Fibroblast of villous mesenchyme (primary cell): ENCODE measurements at places on chromosomes 3 and 15.
A peak's percentile ranks its signal among the peaks of the same experiment; 100 is the strongest.

DNA sequence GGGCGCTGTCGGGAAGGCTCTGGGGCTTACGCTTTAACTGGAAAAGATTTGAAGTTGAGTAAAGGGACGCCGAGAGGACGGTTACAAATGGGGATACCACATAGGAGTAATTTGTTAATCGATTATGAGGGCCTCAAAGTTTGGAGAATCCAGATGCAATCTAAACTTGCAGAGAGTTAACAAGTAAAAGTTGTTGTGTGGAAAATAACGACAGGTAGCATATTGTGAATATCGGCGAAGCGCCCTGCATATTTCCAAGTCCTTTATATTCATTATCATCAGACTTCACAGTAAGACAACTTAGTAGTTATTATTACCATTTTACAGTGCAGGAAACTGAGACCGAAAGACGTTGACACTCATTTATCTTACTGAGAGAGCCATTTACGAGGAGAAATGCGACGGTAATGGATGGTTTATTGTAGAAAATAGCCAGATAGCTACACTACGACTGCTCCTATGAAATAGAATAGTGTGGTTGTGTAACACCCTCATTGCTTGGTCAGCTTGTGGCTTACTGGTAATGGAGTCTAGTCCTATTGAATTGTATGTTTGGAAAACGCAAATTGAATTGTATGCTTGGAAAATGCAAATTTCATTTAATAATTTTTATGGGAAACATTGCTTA is 700 bp downstream of the MKRN2 start:
- peak; percentile 72 for DNase-seq

GRCh38 chr3:96190024-96190616 is 624.3 kb upstream of the EPHA6 start:
- no peak for DNase-seq

DNA sequence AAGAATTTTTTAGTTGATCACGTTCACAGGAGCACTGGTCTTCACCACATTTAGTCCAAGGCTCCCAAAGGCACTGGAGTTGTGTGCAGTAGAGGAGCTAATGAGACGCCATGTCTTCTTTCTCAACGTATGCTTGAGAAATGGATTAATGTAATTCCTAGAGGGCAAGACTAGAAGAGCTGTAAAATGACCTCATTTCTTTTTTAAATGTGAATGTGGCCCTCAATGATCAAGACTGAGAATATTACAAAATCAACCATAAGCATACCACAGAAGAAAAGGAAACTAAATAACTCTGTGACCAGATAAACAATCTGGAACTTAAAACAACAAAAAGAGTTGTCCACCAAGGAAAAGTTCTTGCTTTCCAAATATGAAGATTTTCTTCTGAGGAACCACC is 112.1 kb upstream of the THBS1 start:
- peak; percentile 65 for DNase-seq

GRCh38 chr3:143771939-143772338 is 76.3 kb downstream of the SLC9A9 start:
- DNase-seq = no peak

DNA sequence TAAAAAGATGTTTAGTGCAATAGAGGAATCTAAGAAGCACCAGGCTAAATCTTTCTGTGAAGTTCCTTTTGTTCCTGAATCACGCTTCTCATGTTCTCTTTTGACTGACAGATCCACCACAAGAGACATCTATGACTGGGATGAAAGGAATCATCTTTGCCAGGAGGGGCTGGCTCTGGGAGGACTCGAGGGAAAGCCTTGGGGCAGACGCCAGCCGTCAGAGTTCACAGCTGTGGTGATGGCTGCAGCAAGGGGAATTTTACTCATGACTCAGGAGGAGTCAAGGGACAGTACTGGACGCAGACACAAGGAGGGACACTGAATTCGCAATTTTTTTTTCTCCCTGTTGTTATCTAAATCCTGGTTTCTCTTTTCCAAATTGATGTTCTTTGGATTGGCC is 38.7 kb downstream of the C3orf38 start:
- no peak for DNase-seq

GRCh38 chr15:59622289-59622688 is 10.7 kb downstream of the GCNT3 start:
- DNase-seq = peak; percentile 31

DNA sequence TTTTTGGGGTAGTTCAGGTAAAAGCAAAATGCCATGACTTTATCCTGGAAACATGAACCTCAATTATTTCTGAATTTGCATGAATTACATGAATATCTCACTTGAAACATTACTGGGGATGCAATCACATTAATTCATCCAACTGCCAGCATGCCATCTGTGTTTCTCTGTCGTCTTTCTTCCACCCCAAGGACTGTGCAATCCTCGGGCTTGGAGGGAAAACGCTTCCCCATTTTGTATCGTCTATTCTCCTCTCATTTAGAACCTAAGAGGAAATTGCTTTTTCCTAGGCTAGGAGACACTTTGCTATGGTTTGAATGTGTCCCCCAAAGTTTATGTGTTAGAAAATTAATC is 109.4 kb downstream of the SQOR start:
- DNase-seq = no peak

GRCh38 chr3:23203708-23204330 is 692 bp downstream of the UBE2E2 start:
- DNase-seq = peak; percentile 24

- no peak for DNase-seq
These were observed 17.9 kb downstream of the TERC start for GRCh38 chr3:169746924-169747323.

DNA sequence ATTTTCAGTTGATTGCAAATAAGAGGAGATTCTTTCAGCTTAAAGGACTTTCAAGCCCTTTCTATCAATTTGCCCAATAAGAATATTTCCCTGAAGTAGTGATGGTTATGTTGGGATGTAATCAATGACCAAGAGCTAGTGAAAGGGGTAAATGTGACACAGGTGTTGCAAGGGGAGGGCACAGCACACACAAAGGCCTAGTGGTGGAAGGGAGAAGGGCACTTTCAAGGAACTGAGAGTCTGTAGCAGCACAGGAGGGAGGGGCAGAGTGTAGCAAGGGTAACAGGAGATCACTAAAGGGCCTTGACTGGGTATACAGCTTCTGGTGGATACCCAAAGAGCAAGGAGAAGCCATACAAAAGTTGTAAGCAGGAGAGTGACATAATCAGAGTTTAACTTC is 217.8 kb upstream of the ARHGEF26 start:
- DNase-seq = no peak

- no peak for DNase-seq
These were observed 65.8 kb downstream of the ATP8B4 start for GRCh38 chr15:50053055-50053856.

GRCh38 chr3:195802795-195803194 is 8.9 kb downstream of the MUC4 start:
- DNase-seq = peak; percentile 18

DNA sequence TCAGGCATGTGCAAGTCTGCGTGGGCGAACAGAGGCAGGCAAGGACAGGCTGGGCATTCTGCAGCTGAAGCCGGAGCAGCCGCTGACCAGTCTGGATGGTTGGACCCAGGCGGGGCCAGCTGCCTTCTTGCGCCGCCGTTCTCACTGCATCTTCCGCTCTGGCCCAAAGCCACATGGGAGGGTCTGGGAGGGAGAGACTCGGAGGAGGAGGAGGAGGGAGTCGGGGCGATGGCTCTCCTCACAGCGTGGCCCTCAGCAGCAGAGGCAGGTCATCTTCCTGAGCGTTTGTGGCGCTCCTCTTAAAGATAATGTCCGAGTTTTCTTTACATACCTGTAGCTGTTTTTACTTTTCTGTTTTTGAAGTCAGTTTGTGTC is 5.9 kb downstream of the CLK3 start:
- no peak for DNase-seq

GRCh38 chr3:63278171-63279004 is at the start of gene SYNPR:
TSS of gene SYNPR (plus strand) at chr3:63278308.
- DNase-seq = no peak

- no peak for DNase-seq
These were observed 10.9 kb upstream of the GJD2 start for GRCh38 chr15:34765741-34766140.

DNA sequence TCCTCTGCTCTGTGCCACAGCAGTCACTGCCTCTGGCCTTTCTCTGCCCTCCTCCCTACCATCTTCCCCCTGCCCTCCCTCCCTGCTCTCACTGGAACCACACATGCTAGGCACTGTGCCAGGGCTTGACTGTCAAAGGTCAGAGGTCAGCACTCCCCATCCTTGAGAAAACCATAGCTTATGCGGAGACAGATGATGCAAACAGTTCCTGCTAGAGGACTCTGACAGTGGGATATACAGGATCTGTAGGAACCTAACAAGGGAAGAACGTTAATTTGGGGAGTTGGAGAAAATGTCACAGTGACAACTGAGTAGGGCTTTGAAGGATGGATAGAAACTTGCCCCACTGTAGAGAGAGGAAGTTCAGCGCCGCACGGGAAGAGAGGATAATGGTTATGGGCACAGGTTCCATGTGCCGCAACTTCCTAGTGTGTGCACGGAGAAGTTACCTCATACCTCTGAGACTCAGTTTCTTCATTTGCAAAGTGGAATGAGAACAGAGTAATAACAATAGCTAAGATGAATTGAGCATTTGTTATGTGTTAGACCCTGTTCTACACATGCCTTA is 29.3 kb upstream of the XYLB start:
- DNase-seq = peak; percentile 31

GRCh38 chr15:58125333-58125732 is 12.8 kb upstream of the AQP9 start:
- no peak for DNase-seq

GRCh38 chr3:170033489-170033888 is 4.3 kb upstream of the GPR160 start:
- no peak for DNase-seq

- no peak for DNase-seq
These were observed 581 bp downstream of the SH3BP5 start for GRCh38 chr3:15331606-15332404.

DNA sequence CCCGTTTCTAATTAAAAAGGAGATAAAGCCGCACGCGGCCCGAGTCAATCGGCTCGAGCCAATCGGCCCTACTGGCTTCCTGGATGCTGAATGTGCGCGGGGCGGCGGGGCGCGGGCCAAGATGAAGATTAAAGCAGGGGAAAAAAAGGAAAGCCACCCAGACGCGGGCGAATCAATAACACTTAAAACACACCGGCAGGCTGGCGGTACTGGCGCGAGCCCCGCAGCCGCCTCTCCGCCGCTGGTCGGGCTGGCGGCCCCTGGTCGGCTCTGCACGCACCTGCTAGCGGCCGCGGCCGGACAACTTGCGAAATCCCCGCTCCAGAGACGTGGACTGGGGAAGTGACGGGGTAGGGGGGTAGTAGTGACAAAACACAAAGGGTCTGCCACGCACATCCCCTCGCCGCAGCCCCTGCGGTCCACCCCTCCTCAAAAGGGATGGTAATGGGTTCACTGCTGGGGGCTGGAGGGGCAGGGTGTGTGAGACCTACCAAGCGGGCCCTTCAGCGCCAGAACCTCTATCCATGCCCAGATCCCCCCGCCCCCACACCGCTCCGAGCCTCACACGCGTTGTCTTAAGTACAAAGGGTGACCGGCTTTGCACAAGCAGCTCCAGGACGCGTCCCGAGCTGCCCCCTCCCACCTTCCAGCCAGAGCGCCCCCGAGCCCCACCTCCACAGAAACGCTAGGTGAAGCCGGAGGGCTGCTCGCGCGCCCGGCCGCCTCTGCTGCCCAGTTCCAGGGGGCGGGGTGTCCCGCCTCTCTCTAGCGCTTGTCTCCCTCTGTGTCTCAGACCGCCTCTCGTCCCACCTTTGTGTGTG is 1.4 kb downstream of the WNT7A start:
- DNase-seq = no peak

GRCh38 chr3:97689111-97689510 is 75.4 kb upstream of the ARL6 start:
- no peak for DNase-seq

- DNase-seq = no peak
These were observed 124.4 kb upstream of the PHLDB2 start for GRCh38 chr3:111734652-111735051.

DNA sequence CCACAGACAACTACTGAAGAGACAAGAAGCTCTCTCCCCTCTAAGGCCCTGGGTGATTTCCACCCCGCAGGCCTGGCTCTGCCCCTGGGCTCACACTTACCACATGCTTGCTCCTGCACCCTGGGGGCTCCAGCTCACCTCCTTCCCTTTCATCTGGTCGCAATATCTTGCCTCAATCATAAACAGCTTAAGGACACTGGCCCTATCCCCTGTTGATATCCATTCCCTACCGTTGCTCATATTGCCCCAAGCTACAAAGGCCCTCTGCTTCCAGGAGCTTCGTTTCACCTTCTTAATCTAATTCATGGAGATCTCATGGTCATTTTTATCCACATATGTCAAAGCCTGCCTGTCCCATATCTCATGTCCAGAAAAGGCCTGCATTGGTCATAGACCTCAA is 46.0 kb upstream of the TSEN2 start:
- DNase-seq = no peak

GRCh38 chr3:187473778-187474406 is 105.7 kb downstream of the RTP4 start:
- no peak for DNase-seq

- no peak for DNase-seq
These were observed 48.6 kb downstream of the SNRK start for GRCh38 chr3:43334976-43335375.

GRCh38 chr3:160719710-160720109 is 36.3 kb upstream of the PPM1L start:
- no peak for DNase-seq

DNA sequence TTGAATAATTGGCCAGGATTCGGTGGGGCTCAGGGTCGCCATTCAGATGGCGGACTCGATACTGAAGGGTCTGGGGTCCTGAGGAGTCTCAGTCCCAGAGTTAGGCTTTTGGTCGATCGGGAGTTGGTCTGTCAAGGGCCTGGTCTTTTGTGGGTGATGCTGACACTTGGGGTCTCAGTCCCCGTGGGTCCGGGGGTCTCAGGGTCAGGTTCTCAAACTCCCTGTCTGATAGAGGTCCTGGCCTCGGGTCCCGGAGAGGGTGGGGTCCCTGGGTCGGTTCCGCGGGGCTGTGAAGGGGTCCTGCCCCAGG is 467 bp downstream of the NCKIPSD start:
- DNase-seq = no peak

- DNase-seq = peak; percentile 36
These were observed 1.1 kb downstream of the SAMMSON start for GRCh38 chr3:70000563-70001081.

- DNase-seq = peak; percentile 67
These were observed 11.6 kb upstream of the DPH6 start for GRCh38 chr15:35557544-35557943.

DNA sequence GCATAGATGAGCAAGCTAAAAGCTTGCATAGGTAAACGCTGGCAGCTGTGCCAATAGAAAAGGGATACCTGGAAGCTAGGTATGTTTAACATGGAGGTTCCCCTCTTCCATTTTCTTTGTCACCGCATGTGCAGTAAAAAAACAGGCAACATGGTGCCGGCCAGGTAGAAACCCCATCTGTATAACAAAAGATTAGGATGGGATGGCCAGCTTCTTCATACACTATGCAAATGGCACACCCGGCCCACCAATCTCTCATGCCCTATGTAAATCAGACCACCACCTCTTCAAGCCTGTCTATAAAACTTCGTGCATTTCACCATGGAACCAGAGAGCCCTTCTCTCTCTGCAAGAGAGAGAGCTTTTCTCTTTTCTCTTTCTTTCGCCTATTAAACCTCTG is 224.3 kb upstream of the P2RY1 start:
- no peak for DNase-seq

GRCh38 chr15:101675796-101676582 is 23.8 kb upstream of the TM2D3 start:
- DNase-seq = peak; percentile 76

GRCh38 chr15:34993412-34993811 is 5.3 kb upstream of the ZNF770 start:
- no peak for DNase-seq

- DNase-seq = no peak
These were observed 89.9 kb downstream of the IQSEC1 start for GRCh38 chr3:12983319-12983718.
